ENCODE measurements at places on chromosomes 16 and 17.

GRCh38 chr17:57419940-57420550 lies 163.7 kb downstream of the MSI2 start:
- no peak for DNase-seq

- no peak for DNase-seq
Measured at GRCh38 chr16:53121661-53122060, 66.9 kb downstream of the CHD9 start.

DNA sequence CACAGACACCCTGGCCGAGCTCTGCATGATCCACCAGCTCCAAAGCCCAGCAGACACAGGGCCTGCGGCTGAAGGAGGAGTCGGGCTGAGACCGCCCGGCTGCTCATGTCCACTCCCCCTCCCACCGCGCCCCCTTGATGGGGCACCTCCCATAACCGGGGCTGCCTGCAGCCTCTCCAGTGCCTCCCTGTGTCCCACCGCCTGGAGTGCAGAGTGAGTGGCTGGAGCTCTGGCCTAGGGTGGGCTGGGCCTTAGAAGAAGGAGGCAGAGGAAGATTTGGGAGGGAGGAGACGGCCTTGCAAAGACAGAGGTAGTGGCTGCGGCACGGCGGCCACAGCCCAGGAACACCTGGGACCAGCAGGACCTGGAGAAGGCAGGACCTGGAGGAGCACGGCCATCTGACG lies 4.0 kb downstream of the CBFA2T3 start:
- DNase-seq: no peak

DNA sequence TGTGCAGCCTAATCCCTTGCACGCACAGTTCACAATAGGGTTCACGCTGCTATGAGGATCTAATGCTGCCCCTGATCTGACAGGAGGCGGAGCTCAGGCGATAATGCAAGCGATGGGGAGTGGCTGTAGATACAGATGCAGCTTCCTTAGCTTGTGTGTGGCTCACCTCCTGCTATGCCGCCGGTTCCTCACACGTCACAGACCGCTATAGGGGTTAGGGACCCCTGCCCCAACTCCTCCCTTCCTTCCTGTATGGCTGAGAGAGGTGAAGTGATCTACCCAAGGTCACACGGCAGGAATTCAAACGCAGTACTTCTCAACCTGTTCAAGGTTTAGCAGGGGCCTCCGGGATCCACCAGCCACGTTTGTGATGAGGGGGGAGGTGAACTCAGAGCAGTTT lies 13.4 kb upstream of the PLLP start:
- DNase-seq: peak; percentile 55

GRCh38 chr17:82942166-82943130 lies 102.6 kb upstream of the ZNF750 start:
- peak; percentile 48 for DNase-seq

DNA sequence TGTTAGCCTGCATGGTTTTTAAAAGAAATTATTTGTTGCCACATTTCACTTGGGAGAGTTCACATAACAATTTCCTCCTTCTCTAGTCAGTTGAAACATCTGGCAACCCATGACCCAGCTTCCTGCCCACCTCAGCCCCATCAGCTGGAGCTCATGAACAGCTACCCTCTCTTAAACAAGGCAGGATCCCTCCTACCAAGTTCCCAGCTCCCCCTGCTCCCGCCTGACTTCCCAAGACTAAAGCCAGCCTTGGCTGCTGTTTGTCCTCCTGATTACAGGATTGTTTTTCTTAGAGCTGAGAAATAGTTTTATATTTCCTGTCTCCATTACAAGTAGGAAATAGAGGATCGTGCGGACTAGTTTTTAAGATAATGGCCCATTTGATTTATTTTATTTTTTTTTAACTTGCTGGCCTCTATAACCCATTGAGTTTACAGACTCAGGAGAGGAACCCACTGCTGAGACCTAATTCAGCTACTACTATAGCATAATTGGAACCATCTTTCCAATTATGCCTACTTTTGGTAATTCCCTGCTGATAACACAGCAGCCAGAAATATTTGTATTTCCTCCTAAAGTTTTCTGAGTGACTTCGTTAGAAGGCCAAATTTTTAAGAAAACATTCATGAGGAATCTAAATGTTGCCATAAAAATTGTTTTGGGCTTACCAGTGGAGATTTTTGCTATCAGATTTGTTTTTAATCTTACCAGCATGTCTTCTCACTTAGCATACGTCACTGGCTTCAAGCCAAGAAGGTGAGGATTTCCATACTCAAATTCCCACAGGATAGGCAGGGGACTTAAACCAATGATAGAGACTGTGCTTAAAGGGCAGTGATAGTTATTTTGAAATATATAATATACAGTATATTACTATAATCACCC lies 90.0 kb downstream of the ELAC2 start:
- DNase-seq: no peak

- DNase-seq: no peak
Measured at GRCh38 chr17:65743308-65743655, 181.8 kb upstream of the AXIN2 start.

GRCh38 chr16:65572156-65572555 lies 450.3 kb upstream of the CDH11 start:
- no peak for DNase-seq

- no peak for DNase-seq
Measured at GRCh38 chr17:28705074-28705659, 6.5 kb downstream of the PROCA1 start.

GRCh38 chr17:1267471-1267943 lies 2.7 kb upstream of the BHLHA9 start:
- DNase-seq: peak; percentile 70

DNA sequence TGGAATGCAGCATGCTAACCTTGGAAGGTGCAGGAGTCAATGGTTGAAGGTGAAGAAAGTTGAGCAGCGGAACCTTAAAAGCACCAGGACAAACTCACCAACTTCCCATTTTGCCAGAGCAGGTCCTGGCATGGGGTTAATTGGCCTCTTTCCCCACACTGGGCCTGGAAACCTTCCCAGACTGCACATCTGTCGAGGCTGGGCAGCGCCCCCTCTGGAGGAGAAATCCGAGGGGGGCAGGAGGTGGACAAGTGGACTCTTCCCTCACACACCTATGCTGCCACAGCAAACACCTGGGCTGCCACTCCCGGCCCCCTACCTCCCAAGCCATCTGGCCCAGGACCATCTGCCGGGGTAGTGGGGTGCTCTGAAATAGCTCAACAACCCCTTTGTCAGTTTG lies 232.4 kb downstream of the CBLN1 start:
- DNase-seq: no peak

DNA sequence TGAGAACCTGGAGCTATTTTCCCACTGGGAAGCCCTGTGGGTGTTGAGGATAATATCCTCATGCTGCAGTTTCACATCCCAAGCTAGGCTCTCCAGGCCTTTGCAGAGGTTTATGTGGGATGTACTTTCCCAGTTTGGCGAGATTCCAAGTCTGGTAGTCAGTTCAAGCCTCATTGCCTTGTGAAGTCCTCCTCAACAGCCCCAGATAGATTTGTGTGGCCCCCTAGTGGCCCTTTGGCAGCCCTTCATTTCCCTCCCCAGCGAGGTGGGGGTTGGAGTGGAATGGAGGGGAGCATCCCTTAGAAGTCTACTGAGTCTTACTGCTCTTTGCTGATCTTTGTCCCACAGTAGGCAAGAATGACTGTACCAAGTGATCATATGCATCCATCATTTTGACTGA lies 137.9 kb downstream of the CDH11 start:
- DNase-seq: no peak

GRCh38 chr17:60079401-60080243 lies 901 bp upstream of the HEATR6 start:
- no peak for DNase-seq

- no peak for DNase-seq
Measured at GRCh38 chr17:44642834-44643233, 13.4 kb upstream of the MEIOC start.

- no peak for DNase-seq
Measured at GRCh38 chr17:83054518-83055125, 24.8 kb upstream of the METRNL start.

DNA sequence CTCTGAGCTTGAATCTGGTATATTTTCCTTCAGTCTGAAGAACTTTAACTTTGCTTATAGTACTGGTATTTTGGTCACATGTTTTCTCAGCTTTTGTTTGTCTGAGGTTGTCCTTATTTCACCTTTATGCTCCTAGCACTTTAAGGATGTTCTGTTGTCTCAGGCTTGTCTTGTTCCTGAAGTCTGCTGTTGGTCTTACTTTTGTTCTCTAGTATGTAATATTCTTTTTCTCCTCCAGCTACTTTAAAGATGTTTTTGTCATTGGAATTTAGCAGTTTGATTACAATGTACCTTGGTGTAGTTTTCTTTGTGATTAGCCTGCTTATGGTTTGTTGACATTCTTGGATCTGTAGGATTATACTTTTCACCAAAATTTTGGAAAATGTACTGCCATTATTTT lies 23.6 kb downstream of the RPTOR start:
- DNase-seq: no peak

DNA sequence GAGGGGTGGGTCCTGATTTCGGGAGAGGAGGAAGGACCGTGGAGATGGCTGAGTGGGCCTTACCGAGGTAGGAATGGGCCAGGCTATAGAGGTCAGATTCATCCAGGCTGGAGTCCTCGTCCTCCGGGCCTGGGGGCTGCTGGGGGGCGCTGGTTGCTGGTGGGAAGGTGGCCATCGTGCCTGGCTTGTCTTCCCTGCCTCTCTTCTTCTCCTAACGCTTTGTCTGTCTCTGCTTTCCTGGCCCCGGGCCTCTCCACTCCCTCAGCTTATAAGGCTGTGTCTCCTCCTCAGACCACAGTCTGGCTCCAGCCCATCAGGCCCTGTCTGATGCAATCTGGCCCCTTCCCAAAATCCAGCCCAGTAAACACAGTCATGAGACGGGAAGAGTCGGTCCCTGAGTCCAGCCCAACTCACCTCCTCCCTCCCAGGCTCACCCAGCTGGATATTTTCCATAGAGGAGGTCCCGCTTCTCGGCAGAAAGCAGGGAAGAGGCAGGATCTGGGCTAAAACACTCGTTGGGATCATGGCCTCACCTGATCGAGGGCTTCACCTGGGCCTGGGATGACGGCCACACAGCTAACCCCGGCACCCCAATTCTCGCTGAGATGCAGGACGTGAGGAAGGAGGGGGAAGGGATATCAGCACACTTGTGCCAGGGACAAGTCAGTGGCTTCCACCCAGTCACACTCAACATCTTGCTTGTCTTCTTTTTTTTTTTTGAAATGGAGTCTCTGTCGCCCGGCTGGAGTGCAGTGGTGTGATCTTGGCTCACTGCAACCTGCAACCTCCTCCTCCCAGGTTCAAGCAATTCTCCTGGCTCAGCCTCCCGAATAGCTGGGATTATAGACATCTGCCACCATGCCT lies at the start of gene NUPR1:
NUPR1 (minus strand) TSS at position 242 of the 864 bp plus-strand sequence; CDS start at position 175, 67 bp downstream.
- DNase-seq: peak; percentile 99

- DNase-seq: no peak
Measured at GRCh38 chr17:63881935-63882601, at the start of gene GH2. Gene GH2 (minus strand): TSS chr17:63881944. CDS start chr17:63881801, 143 bp downstream.

GRCh38 chr17:69339937-69340336 lies 13.0 kb upstream of the ABCA5 start:
- no peak for DNase-seq

- no peak for DNase-seq
Measured at GRCh38 chr16:31473264-31473984, 1.5 kb downstream of the TGFB1I1 start.

DNA sequence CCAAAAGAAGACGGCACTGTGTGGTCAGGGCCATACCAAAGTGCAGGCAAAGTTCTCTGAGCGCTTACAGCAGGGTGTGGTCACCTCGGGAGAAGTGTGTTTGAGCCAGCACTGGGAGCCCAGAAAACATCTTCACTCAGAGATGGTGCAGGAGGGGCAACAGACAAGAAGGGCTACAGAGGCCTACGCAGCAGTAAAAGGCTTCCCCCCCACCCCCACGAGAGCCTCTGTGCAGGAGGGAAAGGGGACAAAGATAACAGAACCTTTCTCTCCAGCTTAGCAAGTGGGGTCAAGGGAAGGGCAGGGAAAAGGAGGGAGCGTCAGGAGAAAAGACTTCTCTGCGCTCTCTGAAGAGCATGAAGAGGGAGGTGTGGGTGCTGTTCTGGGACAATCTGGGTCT lies 2.8 kb downstream of the VAT1 start:
- no peak for DNase-seq

Measured in suprapubic skin (tissue), 4 donors.